ENCODE measurements at places on chromosomes 1 and 21.
A peak's percentile ranks its signal among the peaks of the same experiment; 100 is the strongest.

GRCh38 chr1:239805851-239806772 lies 285.6 kb upstream of the FMN2 start:
- DNase-seq = no peak

DNA sequence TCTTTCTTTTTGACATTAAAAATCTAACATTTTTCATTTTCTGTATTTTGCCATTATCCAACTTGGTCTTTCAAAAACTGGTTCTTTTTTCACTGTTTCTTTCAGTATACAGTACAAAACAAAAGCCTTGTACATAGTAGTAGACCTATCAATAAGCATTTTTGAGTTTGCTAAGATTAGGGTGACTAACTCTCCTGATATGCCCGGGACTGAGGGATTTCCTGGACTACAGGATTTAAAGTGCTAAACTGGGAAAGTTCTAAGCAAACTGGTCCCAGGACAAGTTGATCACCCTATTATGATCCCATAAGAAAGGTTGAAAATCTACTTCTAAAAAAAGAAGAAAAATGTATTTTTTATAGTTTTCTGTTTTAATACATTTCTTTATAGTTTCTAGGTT lies 120.9 kb downstream of the USP25 start:
- DNase-seq = peak; percentile 33

GRCh38 chr1:21825393-21825792 lies 13.3 kb downstream of the LDLRAD2 start:
- DNase-seq = no peak

DNA sequence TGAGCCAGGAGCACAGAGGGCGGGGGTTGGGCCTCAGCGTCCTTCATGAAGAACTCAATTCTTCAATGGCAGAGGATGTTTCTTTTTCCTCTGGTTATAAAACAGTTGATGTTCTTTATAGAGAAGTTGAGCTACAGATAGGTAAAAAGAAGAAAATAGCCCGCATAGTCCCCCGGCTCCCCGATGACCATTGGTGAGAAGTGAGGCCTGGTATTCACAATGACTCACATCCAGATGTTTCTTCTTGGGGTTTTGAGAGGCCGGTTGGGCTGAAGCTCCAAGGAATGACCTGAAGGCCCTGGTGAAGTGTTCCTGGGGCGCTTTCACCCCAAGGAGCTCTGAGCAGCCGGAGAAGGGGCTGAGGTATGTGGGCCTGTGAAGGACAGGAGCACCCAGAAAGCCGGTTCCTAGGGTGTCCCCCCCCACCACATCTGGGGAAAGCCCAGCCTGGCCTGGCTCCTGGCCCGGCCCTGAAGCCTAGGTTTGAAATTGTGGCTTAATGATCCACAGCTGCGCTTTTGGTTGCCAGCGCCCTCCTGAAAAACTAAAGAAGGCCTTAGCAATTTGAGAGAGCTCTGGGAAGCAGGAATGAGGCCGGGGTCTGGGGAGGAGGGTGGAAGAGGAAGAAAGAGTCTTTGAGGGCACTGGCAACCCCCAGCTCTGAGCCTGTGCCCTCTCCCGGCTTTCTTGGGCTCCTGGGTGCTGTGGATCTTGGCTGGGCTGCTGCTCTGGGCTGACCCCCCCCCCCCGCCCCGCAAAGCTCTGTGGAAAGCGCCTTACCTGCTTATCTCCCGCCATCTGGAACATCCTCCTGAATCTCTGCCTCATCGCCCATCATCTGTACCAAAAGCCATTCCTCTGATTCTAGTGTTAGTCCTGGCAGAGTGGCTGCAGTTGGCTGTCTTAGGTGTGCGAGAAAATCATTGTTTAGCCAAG lies 444.7 kb downstream of the CAMTA1 start:
- no peak for DNase-seq

GRCh38 chr1:51088474-51088873 lies 13.6 kb upstream of the C1orf185 start:
- DNase-seq = peak; percentile 1

DNA sequence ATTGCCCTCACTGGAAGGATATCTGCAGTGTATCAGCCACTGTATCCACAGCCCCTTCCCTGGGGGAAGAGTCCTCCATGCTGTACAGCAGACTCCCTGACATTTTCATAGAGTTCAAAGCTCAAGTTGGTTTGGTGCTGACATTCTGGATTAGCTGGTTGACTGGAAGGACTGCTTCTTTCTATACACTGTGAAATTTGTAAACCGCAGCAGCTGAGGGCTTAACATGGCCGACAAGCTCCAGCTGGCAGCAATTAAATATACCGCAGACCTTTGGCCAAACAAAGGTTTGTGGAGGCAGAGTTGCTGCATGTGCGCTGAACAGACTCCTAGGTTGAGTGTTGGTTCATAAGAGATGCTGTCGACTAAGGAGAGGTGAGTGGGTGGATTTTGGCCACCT lies 126.4 kb downstream of the DHRS3 start:
- DNase-seq = no peak

GRCh38 chr1:150365941-150366340 lies 2.0 kb downstream of the RPRD2 start:
- peak; percentile 32 for DNase-seq

DNA sequence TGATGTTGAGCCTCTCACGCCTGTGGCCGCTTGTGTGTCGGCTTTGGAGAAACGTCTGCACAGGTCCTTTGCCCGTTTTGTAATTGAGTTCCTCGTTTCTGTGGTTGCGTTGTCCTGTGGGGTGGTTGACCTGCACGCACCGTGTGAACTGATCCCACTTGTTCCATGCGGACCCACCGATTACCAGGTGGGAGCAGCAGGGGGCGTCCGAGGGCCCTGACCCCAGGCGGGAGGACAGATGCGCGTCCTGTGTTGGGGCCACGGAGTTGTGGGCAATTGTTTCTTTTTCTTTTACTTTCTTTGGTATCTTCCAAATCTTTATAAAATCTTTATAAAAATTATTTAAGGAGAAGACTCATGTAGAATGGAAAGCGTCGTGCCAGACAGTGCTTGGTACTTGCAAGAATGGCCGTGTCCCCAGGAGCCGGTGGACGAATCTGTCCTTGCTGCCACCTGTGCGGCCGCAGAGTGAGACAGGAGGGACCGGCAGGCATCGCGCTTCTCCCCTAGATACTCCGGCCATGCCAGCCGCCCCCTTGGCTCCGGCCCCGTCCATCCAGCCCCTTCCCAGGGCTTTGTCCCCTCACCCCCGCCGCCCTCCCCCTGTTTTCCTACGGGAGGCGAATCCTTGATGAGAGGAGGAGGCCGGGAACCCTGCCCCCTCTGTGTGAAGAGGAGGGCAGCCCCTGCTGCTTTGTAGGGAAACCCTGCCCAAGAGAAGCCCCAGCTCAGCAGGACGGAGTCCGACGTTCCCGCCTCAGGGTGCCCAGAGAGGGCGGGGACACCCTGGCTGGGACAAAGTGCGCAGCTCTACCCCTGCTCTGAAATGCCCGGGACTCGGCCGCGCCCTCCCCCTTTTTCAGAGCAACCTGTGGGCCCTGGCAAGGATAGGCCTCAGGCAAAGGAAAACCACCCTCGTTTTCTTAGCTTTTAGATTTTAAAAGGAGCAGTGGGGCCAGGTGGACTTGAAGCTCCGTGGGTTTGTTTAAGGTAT lies 41.7 kb downstream of the PRKCZ start:
- no peak for DNase-seq

DNA sequence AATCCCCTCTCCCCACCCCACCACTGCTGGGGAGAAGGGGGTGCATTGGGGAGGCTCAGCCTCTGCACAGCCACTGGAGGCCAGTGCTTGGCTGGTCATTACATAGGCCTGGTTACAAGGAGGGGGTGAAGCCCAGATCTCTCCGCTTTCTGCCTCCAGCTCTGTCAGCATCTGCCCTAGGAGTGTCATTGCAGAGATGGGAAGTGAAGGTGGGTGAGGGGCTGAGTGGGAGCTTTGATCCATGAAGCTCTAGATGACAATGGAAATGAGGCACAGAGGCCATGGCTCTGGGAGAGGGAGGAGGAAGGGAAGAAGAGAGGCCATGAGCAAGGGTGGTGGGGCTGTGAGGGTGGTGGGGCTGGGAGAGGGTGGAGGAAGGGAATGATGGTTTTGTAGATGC lies 411.6 kb downstream of the MATN1 start:
- no peak for DNase-seq

GRCh38 chr21:36117286-36117741 lies 17.6 kb upstream of the CBR3 start:
- DNase-seq = no peak

DNA sequence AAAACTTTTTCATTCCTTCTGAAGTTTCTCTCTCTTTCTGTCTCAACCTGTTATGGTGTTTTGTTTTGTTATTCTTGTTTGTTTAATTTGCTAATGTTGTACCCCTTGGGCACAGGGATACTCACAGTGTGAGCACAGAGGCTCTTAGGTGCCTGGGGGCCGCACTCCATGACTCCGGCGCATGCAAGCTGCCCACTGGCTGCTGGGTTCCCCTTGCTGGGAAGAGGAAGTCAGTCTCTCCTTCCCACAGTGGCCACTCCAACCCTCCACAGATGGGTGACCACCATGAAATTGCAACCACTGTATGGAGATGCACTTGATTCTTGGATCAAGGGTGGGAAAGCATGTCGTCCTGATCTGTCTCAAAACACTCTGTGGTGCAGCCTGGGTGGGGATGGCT lies 4.6 kb upstream of the CD1A start:
- DNase-seq = no peak

GRCh38 chr1:62271948-62272728 lies 47.1 kb downstream of the KANK4 start:
- no peak for DNase-seq

- DNase-seq = peak; percentile 90
These were observed 738.0 kb downstream of the PTPRU start for GRCh38 chr1:29974316-29974724.

DNA sequence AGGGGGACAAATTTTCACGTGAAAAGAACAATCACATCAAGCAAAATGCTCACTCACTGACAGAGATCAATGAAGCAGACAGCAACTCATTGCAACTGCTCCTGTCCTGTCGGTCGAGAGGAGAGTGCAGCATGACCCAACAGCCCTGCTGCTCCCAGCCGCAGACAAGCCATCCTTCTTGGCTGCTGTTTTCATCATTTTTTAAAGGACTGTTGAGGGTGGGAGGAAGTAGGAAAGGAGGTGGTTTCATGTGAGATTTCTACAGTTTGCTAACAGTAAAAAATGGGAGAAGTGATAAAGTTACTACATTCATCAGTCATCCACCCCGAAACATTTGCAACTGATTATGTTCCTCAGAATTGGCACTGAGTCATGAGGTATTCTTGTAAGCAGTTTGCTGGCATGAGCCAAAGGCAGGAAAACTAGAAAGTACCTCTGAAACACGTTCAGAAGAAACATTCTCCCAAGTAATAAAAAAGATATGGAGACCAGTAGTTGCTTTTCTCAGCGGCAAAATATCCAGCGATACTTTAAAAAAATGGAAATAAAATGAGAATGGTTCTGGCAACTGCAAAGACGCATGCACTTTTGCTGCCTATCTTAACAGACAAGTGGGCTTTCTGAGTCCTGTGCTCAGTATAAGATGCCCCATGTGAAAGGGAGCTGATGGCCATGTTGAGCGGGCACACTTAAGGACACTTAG lies 72.0 kb upstream of the CLDN14 start:
- DNase-seq = no peak

GRCh38 chr1:36523230-36523495 lies 40.5 kb upstream of the CSF3R start:
- DNase-seq = no peak

GRCh38 chr21:43701936-43702784 lies 16.8 kb upstream of the PDXK start:
- DNase-seq = no peak

- DNase-seq = no peak
These were observed 99.8 kb downstream of the PTPN14 start for GRCh38 chr1:214451596-214451995.

DNA sequence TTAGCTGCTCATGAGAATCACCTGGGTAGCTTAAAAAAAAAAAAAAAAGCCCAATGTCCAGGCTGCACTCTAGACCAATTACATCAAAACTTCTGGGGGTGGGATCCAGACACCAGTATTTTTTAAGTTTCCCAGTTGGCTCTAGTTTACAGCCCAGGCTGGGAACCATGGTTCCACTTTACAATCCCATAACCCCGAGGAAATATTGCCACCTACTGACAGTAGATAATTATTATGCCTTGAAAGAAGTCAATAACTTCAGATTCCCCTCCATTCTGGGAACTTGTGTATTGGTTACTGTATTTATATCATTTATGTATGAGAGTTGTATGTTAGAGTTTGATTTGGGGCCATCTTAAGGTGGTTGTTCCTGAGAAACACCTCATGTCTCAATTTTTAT lies 100.2 kb downstream of the SPATA46 start:
- DNase-seq = peak; percentile 58

DNA sequence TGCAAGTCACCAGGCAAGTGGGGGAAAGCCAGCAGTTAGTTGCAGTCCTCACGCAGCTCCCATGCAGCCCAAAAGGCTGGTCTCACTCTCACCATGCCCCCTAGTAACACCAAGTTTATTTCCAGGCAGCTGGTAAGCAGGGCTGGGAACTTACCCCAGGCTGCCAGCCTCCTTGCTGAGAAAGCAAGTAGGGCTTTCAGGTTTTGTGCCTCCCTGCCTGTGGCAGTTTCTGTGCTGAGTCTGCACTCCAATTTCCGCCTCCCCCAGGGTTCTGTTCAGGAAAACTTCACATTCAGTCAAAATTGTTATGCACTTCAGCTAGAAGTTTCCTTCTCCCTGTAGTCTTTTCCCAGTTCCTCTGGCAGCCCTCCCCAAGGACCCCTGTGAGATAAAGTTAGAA lies 102.0 kb upstream of the SGIP1 start:
- DNase-seq = no peak

GRCh38 chr1:73821520-73821919 lies 376.5 kb downstream of the LRRIQ3 start:
- DNase-seq = no peak

DNA sequence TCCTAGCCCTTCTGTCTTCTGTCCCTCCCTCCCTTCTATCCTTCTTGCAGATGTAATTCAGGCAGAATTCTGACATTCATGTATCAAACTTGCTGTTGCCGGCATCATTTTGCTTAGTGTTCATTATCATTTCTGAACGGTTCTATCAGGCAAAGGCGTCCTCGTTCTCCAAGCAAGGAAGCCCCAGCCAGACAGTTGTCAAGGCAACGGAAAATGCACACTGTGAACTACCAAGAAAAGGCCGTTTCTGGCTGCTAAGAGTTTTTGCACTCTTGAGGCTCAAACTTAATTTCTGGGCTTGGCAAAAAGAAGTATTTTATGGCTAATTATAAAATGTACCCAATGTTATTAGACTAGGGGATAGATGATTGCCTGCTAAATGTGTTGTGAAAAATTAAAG lies 164.7 kb upstream of the KCNJ15 start:
- DNase-seq = no peak

DNA sequence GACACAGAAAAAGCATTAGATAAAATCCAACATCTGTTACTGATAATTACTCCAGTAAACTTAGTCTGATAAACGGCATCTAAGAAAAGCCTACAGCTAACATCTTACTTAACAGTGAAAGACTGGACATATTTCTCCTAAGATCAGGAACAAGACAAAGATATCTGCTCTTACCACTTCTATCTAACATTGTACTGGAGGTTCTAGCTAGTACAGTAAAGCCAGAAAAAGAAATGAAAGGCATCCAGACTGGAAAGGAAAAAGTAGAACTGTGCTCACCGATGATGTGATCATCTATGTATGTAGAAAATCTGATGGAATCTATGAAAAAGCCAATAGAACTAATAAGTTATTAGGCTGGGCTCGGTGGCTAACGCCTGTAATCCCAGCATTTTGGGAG lies 21.7 kb downstream of the NEXN start:
- DNase-seq = no peak

Measured in ACHN (cell line).